ENCODE measurements at places on chromosomes 16 and 17.

- peak; percentile 45 for DNase-seq
Observed at GRCh38 chr17:61403801-61404662, 4.4 kb downstream of the TBX2 start.

GRCh38 chr16:23537390-23537789, 19.8 kb downstream of the EARS2 start:
- no peak for DNase-seq

GRCh38 chr17:58521680-58522079, 7.2 kb upstream of the MTMR4 start:
- DNase-seq, result no peak

DNA sequence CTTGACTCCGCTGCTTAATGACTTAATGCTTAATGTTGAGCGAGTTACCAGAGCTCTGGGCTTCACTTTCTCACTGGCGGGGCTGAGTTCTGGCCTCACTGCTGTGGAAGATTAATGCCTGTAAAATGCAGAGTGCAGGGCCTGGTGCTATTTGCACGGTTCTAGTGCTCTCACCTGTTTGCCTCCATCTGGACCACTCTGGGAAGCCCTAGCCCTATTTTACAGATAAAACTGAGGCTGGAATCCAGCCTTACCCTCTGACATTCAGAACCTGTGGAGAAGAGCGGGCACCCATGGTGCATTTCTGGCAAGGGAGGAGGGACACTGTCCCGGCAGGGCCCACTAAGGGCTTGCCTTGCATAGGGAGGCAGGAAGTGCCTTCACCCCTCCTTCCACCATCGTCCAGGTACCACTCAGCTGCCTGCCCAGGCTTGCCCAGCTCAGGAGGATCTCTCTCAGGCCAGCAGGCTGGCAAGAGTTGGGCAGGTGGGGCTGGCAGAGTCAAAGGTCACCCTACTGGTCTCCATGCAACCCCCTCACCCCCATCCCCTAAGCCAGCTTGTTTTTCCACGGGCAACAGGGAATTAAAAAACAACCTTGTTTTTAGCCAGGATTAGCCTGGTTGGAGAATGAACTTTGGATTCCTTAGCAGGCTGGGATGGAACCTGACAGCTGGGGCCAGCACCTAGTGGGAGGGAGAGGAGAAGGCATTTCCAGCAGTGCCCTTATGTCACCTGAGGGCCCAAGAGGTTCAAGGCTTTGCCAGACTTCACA, 4.1 kb upstream of the UBALD1 start:
- no peak for DNase-seq

DNA sequence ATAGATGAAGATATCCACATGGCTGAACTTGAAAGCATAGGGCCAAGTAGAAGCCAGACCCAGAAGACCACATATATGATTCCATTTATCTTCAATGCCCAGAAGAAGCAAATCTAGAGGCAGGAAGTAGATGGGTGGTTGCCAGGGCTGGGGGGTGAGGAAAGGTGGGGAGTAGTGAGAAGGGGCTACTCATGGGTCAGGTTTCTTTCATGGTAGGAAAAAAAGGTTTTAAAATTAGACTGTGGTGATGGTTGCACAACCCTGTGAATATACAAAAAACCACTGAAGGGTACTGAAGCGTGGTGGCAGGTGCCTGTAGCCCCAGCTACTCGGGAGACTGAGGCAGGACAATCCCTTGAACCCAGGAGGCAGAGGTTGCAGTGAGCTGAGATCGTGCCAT, 5.4 kb downstream of the CD2BP2 start:
- no peak for DNase-seq

DNA sequence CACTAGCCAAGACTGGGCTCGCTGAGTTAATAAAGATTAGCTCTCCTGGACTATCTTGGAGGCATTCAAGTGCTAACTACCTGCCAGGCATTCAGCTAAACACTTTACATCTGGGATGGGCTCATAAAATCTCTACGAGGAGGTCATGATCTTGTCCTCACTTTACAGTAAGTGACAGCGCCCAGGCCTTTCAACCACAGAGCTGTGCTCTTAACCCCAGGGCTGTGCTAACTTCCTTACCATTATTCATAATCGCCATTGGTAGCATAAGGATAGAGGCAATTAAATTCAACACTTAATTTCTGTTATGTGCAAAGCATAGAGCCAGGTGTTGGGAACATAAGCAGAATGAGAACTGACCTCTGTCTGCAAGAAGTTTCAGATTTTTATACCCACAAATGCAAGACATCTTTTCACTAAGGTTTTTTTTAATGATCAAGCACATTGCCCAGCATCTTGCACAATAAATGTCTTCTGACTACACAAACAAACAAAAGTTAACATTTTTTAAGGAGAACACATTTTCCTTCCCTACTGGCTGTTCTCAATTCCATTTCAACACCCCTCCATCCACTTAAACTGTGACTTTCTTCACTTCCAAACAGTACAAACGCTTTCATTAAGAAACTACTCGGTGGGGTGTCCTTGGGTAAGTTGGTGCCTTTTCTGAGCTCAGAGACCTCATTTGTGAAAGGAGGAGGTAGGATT, 172.3 kb downstream of the C16orf78 start:
- no peak for DNase-seq

DNA sequence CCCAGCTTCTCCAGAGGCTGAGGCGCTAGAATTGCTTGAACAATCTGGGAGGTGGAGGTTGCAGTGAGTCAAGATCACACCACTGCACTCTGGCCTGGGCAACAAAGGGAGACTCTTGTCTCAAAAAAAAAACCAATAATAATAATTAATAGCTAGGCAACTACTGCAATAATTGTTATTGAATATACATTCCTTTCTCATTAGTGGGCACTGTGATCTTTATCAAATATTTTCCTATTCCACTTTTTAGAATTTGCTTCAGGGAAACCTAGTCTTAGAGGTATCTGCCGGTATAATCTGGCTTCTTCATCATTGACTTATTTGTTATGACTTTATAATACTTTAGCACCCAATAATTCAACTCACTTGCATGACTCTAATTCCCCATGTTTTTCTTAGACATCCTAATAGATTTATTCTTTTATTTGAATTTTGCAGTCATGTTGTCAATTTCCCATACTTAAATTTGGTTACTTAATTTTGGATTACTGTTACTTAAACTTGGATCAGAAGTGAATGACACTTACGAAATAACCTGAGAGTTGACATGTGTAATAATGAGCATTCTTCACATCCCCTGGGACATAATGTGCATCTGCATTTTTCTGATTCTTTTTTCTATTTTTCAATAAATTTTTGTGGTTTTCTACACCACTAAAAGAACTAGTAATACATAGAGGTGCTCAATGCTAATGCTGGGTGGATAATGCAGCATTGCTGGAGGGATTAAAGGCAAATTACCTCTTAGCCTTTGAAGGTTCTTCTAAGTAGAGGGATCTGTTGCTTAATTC, 25.0 kb upstream of the KCNJ16 start:
- no peak for DNase-seq

DNA sequence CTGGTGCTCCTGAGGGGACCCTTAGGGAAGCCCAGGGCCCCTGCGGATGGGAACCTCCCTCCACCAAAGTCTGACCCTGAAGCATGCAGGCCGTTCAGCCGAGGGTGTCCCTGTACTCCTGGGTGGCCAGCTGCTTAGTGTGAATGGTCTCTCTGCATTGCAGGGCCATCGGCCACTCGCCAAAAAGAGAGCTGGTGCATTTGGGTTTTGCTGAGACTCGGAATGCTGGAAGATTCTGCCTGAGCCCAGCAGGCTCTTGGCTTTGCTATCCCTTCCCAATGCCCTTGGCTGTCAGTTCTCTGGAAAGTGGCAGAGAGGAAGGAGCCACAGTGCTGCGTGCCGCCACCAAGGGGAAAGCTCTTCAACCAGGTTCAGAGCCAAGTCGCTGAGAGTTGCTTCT, 2.8 kb downstream of the MEOX1 start:
- DNase-seq, result no peak

- peak; percentile 36 for DNase-seq
Observed at GRCh38 chr17:75587675-75588595, at the start of gene MYO15B. TSS of gene MYO15B (plus strand) at chr17:75587800. CDS start at chr17:75588058, 258 bp downstream.

- DNase-seq, result no peak
Observed at GRCh38 chr17:36665417-36665816, 64.0 kb downstream of the MRM1 start.

DNA sequence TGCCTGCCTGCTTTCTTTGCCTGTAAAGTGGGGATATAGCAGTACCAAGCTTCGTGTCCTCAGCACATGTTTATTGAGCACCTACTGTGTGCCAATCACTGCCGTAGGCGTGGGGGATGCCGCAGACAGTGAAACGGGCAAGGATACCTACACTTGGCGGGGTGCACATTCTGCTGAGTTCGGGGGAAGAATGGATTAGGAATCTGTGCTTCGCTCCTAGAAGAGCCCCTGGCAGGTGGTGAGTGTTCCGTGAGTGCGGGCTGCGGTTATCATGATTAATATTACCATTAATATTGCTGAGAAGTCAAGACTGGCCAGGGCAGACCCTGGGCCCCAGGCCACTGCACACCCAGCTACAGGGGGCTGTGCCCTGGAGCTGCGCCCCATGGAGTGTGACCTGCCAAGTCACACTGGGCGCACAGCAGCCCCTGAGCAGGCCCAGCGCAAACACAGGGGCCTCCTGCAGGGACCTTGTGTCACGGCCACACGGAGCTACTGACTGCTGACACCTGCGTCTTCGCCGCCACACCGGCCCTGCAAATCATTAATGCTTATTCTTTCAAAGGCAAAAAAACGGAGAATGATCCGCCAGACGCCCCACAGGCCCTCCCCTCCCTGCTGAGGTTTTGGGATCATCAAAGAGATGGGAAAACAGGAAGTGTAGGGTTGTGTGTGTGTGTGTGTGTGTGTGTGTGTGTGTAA, 213.4 kb upstream of the GSE1 start:
- peak; percentile 2 for DNase-seq

- no peak for DNase-seq
Observed at GRCh38 chr16:84262939-84263338, 23.1 kb upstream of the KCNG4 start.

GRCh38 chr16:88778271-88778525, 6.8 kb downstream of the PIEZO1 start:
- no peak for DNase-seq

DNA sequence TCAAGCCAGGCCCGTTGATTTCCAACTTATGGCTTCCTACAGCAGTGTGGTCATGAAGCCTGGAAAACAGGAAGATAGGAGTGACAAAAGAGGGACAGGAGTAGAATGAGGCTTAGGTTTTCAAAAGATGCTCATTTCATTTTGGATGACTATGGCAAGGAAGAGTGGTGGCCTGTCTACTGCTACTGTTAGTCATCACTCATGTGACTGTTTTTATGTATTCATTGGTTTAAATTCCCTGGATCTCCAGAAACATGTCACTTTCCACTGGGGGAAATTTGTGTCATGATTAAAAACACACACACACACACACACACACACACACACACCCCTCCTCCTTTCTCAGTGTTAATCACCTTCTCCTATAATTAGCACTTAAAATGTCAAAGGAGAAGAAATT, 1.1 kb upstream of the CYLD start:
- DNase-seq, result no peak

- DNase-seq, result no peak
Observed at GRCh38 chr17:2030779-2031163, 818 bp downstream of the DPH1 start.

- no peak for DNase-seq
Observed at GRCh38 chr16:68402748-68403040, 45.6 kb downstream of the SMPD3 start.
